Natural killer cell (primary cell): ENCODE measurements at places on chromosomes 1 and 21. TPM values are rescaled to one million over a fixed set of nuclear protein-coding genes. Genes with fewer than 3 reads are reported as not detected.

GRCh38 chr1:164840936-164841335 is 282.0 kb downstream of the PBX1 start:
- no peak for DNase-seq

DNA sequence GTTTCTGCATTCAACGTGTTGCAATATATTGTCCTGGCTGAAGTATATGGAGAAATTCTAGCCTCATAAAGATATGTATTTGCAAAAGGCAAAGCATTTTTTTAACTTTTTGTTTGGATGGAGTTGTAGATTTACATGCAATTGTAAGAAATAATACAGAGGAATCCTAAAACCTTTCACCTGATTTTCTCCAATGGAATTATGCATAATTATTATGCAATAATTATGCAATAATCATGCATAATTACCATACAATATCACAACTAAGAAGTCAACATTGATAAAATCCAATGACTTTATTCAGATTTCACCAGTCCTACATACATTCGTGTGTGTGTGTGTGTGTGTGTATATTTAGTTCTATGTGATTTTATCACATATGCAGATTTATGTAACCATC is 7.5 kb upstream of the MAP3K21 start:
- DNase-seq = no peak

DNA sequence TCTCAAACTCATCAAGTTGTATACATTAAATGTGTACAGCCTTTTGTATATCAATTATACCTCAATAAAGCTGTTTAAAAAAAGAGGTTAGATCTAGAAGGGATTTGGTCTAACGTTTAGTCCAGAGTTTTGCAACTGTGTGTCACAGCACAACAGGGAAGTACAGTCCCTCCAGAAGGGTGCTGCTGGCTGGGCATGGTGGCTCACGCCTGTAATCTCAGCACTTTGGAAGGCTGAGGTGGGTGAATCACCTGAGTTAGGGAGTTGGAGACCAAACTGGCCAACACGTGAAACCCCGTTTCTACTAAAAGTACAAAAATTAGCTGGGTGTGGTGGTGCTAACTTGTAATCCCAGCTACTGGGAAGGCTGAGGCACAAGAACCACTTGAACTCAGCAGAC is 78.3 kb upstream of the HAO2 start:
- DNase-seq = no peak

- no peak for DNase-seq
Observed at GRCh38 chr1:8026976-8027747, 1.1 kb upstream of the ERRFI1 start.

DNA sequence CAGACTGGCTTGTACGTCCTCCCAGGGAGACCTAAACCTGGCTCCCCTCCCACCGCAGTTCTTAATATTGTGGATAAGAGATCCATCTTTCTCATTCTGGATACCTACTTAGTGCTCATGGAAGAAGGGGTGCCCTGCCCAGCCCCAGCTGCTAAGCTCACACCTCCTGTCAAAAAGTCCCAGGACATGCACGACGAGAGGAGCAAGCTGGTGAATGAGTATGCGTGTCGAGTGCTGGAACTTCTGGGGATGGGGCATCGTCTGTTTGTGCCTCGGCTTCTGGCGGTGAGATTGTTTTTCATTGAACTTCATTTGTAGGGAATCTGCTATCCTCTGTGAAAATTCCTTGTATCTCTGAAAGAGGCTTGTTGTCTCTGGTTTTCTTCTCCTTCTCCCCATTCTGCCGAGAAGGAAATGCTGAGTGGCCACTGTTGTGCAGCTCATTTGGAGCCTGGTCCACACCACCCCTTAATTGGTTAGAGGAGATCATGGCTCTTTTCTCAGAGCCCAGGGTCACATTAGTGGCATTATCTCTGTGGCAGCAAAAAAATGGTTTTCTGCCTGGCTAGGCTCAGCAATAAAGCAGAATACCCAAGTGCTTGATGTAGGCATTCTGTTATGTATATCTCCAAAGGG is 199.4 kb upstream of the CACYBP start:
- peak; percentile 36 for DNase-seq

GRCh38 chr1:91015794-91016550 is 5.9 kb downstream of the ZNF644 start:
- no peak for DNase-seq

GRCh38 chr21:46061063-46061462 is 36.8 kb upstream of the COL6A2 start:
- no peak for DNase-seq

- no peak for DNase-seq
Observed at GRCh38 chr1:237672748-237673147, 218.0 kb downstream of the ZP4 start.

DNA sequence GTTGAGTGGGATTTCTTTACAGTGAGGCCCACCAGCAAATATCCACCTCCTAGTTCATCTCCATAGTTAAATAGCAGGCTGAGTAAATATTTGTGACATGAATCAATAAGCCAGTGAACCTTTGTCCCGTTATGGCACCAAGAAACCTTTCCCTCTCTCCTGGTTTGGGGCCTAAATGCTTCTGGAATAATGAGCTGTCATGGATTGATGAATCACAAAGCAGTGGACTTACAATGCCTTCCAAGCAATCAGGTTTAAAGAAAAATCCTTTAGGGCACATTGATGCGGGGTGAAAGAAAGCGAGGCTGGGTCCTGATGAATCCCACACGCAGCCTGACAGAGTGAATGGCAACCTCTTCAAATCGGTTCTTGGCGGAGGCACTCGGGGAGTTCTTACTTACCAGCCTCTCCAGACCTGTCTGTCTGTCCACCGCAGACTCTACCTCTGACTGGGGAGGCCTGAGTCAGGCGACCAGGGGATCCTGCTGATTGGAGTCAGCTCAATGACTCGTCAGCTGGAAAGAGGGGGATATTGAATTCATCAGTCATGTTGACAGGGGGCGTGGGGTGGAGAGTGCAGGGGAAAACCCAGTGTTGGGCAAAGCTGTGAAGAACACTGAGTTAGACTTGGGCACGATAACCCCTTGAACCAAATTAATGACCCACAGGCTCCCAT is 247.3 kb downstream of the PLPP3 start:
- no peak for DNase-seq

DNA sequence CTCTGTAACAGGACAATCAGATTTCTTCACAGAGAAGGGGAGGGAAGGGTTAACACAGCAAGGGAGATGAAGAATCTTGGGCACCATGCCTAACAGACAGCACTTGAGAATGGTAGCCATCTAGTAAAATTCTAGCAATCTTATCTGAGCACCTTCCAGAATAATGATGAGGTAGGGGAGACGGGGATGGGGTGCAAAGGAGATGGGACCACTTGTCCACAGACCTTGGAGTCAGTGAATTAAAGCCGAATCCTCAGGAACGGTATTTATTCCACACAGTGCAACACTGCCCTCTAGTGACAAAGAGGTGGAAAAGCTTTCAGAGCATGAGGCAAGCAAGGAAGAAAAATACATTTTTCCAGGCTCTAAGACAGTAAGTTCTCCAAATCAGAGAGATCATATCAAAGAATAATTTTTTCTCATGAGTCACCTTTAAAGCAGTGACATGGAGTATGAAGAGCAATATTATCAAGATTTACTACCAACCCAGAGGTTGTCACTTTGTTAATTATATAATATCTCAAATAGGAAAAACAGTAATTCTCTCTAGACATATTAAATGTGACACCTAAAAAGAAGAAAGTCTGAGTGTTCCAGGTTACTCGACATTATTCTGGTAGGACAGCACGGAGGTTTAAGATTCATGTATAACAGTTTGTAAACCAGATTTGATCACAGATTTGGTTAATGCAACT is 43.3 kb upstream of the LPAR3 start:
- DNase-seq = peak; percentile 83

GRCh38 chr1:1303736-1304135 is 4.0 kb downstream of the ACAP3 start:
- no peak for DNase-seq

GRCh38 chr1:181097242-181097641 is 8.7 kb downstream of the IER5 start:
- no peak for DNase-seq

GRCh38 chr1:214551436-214552173 is at the start of gene PTPN14:
PTPN14 (minus strand) TSS chr1:214551602; CDS start chr1:214464803, 86,799 bp downstream.
- no peak for DNase-seq

DNA sequence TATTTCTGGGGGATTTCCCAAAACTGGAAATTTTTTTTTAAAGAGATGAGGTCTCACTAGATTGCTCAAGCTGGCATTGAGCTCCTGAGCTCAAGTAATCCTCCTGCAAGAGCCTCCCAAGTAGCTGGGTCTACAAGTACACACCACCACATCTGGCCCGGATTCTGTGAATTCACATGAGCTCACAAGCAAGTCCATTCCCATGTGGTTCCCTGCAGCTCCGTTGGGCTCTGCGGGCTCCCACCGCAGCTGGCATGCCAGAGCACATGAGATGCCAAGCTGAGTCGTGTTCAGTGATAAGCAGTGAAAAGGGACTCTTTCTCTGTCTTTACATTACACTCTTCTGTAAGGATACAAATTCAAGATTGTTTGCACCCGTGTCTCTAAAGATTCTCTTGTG is 21.9 kb upstream of the TTF2 start:
- DNase-seq = no peak

- peak; percentile 7 for DNase-seq
Observed at GRCh38 chr1:61452176-61453035, 272.5 kb downstream of the TM2D1 start.

- DNase-seq = peak; percentile 87
Observed at GRCh38 chr1:27388337-27389005, 4.0 kb upstream of the GPR3 start.

DNA sequence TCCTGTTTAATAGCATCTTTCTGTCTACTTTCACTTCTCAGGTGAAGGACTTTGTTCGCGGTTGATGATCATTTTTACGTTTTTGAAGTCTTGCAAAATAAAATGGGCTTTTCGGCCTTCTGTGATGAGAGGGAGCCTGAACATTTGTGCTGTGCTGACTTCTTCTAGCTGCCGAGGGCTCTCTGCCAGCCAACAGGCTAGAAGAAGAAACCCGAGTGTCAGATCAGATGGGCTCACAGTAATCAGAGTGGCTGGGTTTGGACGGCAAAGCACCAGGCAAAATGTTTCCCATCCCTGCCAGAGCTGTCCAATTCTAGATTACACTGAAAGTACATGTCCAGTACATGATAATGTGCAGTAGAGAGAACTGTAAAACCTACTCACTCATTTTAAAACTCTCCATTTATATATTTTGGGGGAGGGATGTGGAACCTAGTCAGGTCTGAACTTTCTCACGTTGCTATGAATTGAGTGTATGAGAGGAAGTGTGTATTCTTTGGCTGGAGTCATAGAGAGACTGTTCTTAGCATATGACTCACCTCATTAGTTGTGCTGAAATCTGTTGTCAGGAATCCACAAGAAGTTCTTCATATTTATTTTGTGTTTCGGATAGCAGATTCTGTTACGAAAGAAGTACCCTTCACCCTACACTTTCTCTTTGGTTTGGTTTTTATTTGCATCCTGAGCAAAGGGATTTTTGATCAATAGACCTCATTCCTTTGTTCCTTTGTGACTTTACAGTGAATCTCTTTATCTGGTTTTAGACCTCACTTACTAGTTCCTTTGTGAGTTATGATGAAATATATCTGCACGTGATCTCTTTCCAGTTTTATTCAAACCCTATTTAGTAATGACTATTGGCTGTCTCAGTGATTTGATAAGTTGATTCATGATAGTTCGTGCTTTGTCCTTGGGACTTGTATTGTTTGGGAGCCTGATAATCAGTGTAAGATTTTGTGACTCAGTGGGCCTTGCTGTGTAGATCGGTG is 4.8 kb downstream of the ATP1A1 start:
- peak; percentile 76 for DNase-seq

DNA sequence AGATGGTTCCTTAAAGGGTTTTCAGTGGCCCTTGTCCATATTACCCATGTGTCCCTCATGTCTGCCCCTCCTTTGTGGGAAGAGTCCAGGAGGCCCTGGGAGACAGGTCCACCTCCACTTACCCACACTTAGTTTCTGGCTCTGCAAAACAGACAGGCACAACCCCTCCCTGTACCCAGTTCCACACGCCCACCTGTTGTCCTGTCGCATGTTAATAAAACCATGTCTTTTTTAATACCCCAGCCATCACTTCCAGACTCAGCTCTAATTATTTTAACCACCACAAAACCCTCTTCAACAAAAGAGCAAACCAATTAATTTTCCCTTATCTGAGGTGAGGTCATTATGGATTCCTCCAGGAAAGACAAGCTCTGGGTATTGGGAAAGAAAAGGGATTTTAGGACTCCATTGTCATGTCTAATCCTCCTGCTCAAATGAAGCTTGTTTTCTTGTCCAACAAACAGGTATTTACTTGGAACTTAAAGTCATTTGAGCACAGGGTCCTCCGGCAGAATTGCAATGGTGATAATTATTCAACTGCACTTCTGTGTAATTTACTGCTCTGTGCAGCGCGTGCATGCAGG is 68.9 kb downstream of the CCDC185 start:
- no peak for DNase-seq

GRCh38 chr1:205630651-205631009 is 1.2 kb downstream of the ELK4 start:
- DNase-seq = no peak

GRCh38 chr1:46622344-46622743 is 5.7 kb upstream of the MOB3C start:
- DNase-seq = no peak

GRCh38 chr21:16588433-16588860 is 858.7 kb downstream of the USP25 start:
- DNase-seq = no peak

- DNase-seq = no peak
Observed at GRCh38 chr1:24316645-24317044, 2.5 kb upstream of the GRHL3 start.

DNA sequence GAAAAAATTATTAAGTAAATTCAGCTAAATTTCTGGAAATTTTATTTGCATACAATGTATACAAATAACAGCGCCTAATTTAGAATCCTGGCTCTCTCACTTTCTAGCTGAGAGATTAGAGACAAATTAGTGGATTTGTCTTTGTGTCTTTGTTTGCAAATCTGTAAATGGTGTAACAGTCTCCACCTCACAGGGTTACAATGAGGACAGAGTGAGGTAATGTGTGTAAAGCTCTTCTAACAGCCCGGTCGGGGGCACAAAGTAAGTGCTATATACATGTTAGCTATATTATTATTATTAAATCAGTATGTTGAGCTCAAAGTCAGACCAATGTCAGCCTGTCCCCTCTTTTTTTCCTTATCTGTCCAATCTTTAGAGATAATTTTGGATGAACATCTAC is 5.0 kb upstream of the ADAMTSL4 start:
- no peak for DNase-seq

GRCh38 chr1:112063781-112064728 is 74.6 kb upstream of the KCND3 start:
- DNase-seq = no peak

The TOR1AIP2 gene
- 74.2 TPM for total RNA-seq

The PGLYRP3 gene
- total RNA-seq = not detected

The RNF2 gene
- 19.5 TPM for total RNA-seq

The TRPM2 gene
- 21.7 TPM for total RNA-seq

The STK40 gene
- 55.9 TPM for total RNA-seq

The HMGCL gene
- total RNA-seq = 16.8 TPM

The PRELP gene
- not detected for total RNA-seq

The C1orf115 gene
- 1.3 TPM for total RNA-seq

The KRTAP11-1 gene
- not detected for total RNA-seq

The OR10J4 gene
- not detected for total RNA-seq

The SLC2A5 gene
- total RNA-seq = not detected

The RIPK4 gene
- not detected for total RNA-seq

The TMEM82 gene
- total RNA-seq = not detected

The PLEKHM2 gene
- 50.9 TPM for total RNA-seq
